ENCODE measurements at places on chromosomes 3 and 15.

DNA sequence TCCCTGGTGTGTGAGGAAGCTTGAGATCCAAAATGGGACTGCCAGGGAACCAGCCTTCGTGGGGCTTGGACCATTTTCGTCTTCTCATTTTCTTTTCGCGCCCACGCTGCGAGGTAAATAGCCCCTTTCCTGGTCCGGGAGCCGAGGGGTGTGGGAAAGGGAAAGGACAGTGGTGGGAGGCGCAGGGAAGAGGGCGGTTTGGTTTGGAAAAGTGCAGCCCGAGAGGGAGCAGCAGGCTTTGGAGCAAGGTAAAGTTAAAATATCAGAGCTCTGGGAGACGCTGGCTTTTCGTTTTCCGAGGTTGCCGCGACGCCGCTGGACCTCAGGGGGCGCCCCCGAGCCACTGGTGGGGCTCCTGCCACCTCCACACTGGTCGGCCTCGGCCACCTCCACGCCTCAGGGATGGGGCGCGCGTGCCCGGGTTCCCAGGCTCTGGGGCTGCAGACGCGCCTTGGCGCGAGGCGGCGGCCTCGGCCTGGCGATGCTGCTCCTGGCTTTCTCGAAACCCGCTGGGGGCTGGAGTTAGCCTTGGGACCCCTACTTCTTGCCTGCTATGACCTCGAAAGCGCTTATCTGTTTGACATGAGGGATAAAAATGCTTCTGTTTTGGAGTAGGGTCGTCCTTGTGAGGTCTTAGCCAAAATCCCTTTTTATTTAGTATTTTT, 3.2 kb downstream of the PTPRG start:
- H3K36me3 ChIP-seq, result no peaks in the 10 kb centered on the region
- no peak overlapping the region for H3K4me3 ChIP-seq
- DNase-seq, result no peak
- no peak overlapping the region for H3K27ac ChIP-seq
- no peaks in the 10 kb centered on the region for H3K4me1 ChIP-seq
- peaks cover 48% of the 10 kb centered on the region for H3K27me3 ChIP-seq

DNA sequence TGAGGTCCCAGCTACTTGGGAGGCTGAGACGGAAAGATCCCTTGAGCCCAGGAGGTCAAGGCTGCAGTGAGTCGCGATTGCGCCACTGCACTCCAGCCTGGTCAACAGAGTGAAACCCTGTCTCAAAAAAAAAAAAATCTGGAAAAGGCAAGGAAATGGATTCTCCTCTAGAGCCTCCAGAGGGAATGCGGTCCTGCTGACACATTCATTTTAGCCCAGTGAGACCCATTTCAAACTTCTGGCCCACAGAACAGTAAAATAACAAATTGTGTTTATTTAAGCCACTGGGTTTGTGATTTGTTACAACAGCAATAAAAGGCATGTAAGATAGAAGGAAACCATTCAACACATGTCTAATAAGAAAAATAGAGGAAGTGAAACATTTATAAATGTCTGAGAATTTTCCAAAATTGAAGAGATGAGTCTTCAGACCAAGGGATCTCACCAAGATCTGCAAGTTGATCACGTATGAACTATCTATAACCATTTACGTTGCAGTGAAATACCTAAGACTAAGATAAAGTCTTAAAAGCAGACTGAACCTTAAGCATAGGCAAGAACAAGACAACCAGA, at the start of gene HTR3E:
Gene HTR3E (plus strand): TSS at position 254 of the 573 bp plus-strand sequence. CDS start 466 bp downstream, outside the sequence.
- no peaks in the 10 kb centered on the region for H3K36me3 ChIP-seq
- no peak within 1 kb of the TSS for H3K27ac ChIP-seq
- no peak for DNase-seq
- H3K4me1 ChIP-seq, result no peaks in the 10 kb centered on the region
- H3K27me3 ChIP-seq, result peaks cover 22% of the 10 kb centered on the region
- H3K4me3 ChIP-seq, result no peak within 1 kb of the TSS

DNA sequence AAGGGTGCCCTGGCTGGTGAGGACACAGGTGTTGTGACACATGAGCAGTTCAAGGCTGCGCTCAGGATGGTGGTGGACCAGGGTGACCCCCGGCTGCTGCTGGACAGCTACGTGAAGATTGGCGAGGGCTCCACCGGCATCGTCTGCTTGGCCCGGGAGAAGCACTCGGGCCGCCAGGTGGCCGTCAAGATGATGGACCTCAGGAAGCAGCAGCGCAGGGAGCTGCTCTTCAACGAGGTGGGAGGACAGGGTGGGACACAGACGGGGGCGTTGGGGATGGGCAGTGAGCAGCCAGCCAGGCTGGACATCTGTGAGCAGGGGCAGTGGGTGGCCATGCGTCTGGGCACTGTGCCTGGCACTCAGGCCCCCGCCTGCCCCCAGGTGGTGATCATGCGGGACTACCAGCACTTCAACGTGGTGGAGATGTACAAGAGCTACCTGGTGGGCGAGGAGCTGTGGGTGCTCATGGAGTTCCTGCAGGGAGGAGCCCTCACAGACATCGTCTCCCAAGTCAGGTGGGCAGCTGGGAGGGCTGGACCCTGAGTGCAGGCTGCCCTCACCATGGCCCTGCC, 10.3 kb downstream of the ANKRD63 start:
- peaks cover 7% of the 10 kb centered on the region for H3K4me1 ChIP-seq
- H3K36me3 ChIP-seq, result peaks cover under 1% of the 10 kb centered on the region
- no peak overlapping the region for H3K27ac ChIP-seq
- DNase-seq, result no peak
- H3K4me3 ChIP-seq, result no peak overlapping the region

- DNase-seq, result no peak
- H3K4me3 ChIP-seq, result no peak overlapping the region
- H3K27me3 ChIP-seq, result peaks cover 10% of the 10 kb centered on the region
- no peaks in the 10 kb centered on the region for H3K4me1 ChIP-seq
- peak overlapping the region; percentile 8 for H3K27ac ChIP-seq
Observed at GRCh38 chr3:129233538-129233937, 15.9 kb upstream of the COPG1 start.

DNA sequence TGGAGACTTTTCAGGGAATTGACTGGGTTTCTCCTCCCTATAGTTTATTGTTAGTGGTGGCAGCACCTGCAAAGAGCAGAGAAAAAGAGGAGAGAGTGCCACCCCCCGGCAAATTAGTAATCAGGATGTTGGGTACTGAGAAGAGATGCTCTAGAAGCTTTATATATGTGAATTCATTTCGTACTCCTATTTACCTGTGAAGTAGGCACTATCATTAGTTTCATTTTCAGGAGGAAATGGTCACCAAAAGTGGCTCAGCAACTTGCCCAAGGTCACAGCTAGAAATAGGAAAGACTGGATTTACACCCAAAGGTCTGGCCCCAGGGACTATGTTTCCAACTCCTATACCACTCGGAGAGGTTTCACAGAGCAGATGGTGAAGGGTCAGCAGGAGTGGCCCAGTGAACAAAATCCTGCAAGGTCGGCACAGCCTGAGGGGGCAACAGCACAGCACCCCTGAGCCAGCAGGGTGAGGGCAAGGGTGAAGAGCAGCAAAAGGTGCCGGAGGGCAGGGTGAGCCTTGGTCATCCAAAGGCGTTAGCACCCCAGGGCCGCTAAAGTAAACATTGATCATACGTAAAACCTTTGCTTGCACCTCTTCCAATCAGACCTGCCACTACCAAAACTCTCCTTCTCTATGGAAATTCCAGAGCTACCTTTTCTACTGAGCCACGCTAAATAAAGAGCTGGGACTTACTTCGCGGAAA, 23.6 kb downstream of the VGLL4 start:
- H3K27me3 ChIP-seq, result no peaks in the 10 kb centered on the region
- no peak overlapping the region for H3K27ac ChIP-seq
- no peak for DNase-seq
- peaks cover 3% of the 10 kb centered on the region for H3K36me3 ChIP-seq
- H3K4me3 ChIP-seq, result peak overlapping the region; percentile 25

DNA sequence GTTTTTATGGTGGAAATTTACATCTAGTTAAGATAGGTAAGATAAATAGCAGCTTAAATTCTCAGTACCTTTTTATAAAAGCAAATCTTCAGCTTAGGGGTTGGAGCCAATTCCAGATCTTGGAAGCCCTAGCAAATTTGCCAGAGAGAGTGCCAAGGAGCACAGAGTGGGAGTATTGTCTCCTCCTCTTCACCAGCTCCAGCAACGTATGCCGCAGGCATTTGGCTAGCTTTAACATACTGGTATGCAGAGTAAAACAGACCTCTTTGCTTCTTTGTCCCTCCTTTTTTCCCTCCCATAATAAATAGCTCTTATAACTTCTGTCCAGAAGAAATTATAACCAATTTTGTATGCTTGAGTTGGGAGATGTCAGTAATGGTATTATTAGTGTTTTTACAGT, 140.4 kb downstream of the DIPK2A start:
- H3K36me3 ChIP-seq, result no peaks in the 10 kb centered on the region
- peaks cover 10% of the 10 kb centered on the region for H3K4me1 ChIP-seq
- H3K27me3 ChIP-seq, result no peaks in the 10 kb centered on the region
- DNase-seq, result no peak
- no peak overlapping the region for H3K27ac ChIP-seq

- H3K27ac ChIP-seq, result peak overlapping the region; percentile 50
- DNase-seq, result no peak
- no peaks in the 10 kb centered on the region for H3K27me3 ChIP-seq
- H3K4me1 ChIP-seq, result peaks cover 40% of the 10 kb centered on the region
Observed at GRCh38 chr3:186967686-186968085, 37.4 kb downstream of the ST6GAL1 start.

DNA sequence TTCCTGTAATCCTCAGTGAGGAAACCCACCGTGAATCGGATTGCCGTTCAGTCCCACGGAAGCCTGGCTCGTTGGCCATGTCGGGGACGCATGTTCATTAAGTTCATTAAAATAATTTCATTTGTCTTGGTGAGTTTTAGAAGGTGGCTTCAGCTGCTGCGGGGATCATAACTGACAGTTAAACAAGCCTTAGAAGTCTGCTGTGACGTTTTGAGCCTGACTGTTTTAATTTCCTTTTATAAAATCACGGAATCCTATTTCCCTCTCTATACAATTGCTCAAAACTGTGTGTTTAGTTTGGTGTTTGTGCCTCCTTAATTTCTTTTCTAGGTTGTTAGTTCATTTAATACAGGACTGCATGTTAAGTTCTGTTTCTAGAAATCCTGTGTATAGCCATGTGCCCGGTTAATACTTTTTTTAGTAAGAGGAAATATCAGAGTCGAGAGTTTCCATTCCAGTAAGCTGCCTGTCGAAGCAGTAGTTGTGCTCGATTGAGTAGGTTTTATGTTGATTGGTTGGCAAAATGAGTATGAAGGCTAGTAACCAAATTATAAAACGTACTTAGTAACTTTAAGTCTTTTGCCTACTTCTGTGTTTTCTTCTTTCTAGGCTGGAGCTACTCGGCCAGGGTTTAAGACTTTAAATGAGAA, 705 bp downstream of the NIPA2 start:
- no peak for DNase-seq
- no peaks in the 10 kb centered on the region for H3K27me3 ChIP-seq
- H3K4me1 ChIP-seq, result peaks cover 30% of the 10 kb centered on the region
- H3K27ac ChIP-seq, result peak overlapping the region; percentile 96
- peak overlapping the region; percentile 95 for H3K4me3 ChIP-seq
- H3K36me3 ChIP-seq, result peaks cover 33% of the 10 kb centered on the region

DNA sequence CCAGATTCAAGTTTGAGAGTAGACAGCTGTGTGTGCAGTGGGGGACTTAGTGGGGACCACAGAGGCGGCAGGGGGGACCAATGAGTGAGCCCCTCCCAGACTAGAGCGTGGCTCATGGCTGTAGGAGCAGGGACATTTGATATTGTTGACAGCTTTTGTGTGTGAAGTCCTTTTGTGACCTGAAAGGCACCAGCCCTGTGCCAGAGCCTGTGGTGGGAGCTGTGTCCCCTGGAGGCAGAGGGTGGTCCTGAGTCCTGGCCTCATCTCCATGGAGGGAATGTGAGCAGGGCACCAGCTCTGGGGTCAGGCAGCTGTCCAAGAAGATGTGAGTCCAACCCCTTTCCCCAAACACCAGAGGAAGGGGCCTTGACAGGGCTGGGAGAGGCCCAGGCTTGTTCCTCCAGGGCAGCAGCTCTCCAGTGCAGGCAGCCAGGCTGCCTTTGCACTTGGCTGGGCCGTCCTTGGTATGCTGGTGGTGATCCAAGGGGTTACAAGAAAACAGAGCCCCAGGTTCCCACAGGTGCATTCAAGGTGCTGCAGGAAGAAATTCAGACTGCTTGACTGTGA, 10.1 kb upstream of the C3orf22 start:
- H3K27me3 ChIP-seq, result peaks cover 66% of the 10 kb centered on the region
- no peak for DNase-seq
- H3K4me3 ChIP-seq, result no peak overlapping the region
- H3K36me3 ChIP-seq, result no peaks in the 10 kb centered on the region

- H3K27ac ChIP-seq, result no peak overlapping the region
- no peaks in the 10 kb centered on the region for H3K4me1 ChIP-seq
- no peaks in the 10 kb centered on the region for H3K27me3 ChIP-seq
- no peaks in the 10 kb centered on the region for H3K36me3 ChIP-seq
- H3K4me3 ChIP-seq, result no peak overlapping the region
Observed at GRCh38 chr3:178320456-178321351, 215.5 kb upstream of the KCNMB2 start.

- H3K27ac ChIP-seq, result no peak overlapping the region
- no peaks in the 10 kb centered on the region for H3K27me3 ChIP-seq
- H3K4me3 ChIP-seq, result no peak overlapping the region
- H3K36me3 ChIP-seq, result no peaks in the 10 kb centered on the region
- DNase-seq, result no peak
Observed at GRCh38 chr15:47804733-47805132, 87.4 kb downstream of the SEMA6D start.

DNA sequence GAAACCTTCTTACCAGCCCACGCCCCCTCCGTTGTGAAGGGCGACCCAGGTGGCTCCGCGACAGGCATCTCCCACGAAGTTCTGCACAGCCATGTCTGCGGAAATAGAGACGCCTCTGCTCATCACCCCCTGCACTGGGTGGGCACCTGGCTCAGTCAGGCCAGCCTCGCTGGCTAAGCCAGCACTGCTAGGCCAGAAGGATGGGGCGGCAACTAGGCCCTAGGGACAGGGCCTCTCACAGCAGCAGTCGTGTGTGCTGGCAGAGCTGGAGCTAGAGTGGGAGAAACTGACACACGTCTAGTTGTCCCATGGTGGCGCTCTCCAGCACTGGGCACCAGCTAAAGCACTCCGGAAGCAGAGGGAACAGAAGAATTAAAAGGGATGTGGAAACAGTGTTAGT, 12.5 kb upstream of the ZXDC start:
- H3K4me3 ChIP-seq, result no peak overlapping the region
- H3K27me3 ChIP-seq, result no peaks in the 10 kb centered on the region
- H3K36me3 ChIP-seq, result peaks cover 5% of the 10 kb centered on the region
- DNase-seq, result no peak
- no peak overlapping the region for H3K27ac ChIP-seq

GRCh38 chr3:194407423-194407822, 8.4 kb upstream of the GP5 start:
- H3K36me3 ChIP-seq, result peaks cover 35% of the 10 kb centered on the region
- H3K4me3 ChIP-seq, result no peak overlapping the region
- H3K27ac ChIP-seq, result no peak overlapping the region

GRCh38 chr3:46847744-46848143, 15.5 kb downstream of the MYL3 start:
- H3K4me1 ChIP-seq, result peaks cover 10% of the 10 kb centered on the region
- peaks cover 5% of the 10 kb centered on the region for H3K36me3 ChIP-seq
- DNase-seq, result no peak
- H3K4me3 ChIP-seq, result no peak overlapping the region
- H3K27me3 ChIP-seq, result no peaks in the 10 kb centered on the region

Measured in effector memory CD8-positive, alpha-beta T cell (primary cell).